ENCODE measurements at places on chromosomes 16 and 17.

GRCh38 chr17:78444392-78444791 lies 65.9 kb downstream of the PGS1 start:
- DNase-seq: no peak

DNA sequence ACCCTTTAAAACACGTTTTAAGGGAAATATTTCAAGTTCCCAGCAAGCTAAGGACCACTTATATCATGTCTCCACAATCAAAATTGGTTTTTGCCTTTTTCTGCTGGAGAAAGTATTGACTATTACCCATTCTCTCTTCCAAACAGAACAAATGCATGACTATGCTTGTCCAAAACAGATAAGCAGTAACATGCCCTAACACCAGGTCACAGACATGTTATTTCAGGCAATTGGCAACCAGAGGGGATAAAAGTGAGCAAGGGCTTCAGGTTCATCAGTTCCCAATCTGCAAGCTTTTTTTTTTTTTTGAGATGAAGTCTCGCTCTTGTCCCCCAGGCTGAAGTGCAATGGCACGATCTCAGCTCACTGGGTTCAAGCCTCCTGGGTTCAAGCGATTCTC lies 15.0 kb downstream of the SKA2 start:
- DNase-seq: no peak

DNA sequence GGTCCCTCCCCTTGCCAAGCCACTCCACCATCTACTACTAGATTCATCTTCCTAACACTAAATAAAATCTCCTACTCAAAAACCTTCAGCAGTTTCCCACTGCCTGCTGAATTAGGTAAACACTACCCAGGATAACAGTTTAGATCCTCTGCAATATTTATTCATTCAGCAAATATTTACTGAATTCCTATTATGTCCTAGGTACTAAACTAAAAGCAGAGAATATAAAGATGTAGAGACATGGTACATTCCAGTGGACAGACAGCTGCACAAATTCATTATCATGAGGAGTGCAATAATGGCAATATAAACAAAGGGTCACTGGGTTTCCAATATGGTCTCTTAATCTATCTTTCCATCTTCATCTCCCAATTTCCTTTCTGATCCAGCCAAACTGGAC lies 30.7 kb upstream of the HOXB13 start:
- DNase-seq: no peak

DNA sequence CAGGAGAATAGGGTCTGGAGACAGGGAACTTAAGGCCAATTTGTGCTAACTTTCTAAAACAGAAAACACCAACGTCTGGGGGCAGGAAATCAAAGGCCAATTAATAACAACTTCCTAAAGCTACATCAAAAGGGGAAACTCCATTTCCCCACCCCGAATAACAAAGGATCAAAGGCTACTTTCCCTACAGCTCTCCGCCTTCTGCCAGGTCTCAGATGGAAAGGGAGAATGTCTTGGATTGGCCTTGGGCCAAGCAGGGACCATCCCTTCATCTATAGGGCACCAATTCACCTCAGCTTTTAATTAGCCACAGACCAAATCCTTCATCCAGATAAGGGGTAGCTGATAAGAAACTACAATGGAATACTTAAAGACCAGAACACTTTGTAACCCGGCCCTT lies 116.9 kb upstream of the ZKSCAN2 start:
- no peak for DNase-seq

GRCh38 chr16:28910086-28911031 lies 14.7 kb downstream of the RABEP2 start:
- no peak for DNase-seq

DNA sequence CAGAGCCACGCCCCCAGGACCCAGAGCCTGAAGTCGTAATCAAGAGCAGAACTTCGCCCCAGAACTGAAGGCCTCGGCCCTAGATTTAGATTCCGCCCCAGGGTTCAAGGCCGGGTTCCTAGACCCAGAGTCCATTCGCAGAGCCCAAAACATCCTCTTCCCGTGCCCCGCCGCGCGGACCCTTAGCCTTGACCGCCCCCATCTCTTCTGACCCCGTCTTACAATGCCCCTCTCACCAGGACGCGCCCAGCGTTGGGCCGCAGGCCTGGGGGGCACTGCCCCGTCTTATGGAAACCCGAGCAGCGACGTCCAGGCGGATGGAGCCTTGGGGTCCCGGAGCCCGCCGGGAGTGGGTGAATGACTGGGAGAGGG lies 5.0 kb downstream of the CD19 start:
- no peak for DNase-seq

- no peak for DNase-seq
These were observed 38.9 kb upstream of the METTL9 start for GRCh38 chr16:21560462-21560861.

- no peak for DNase-seq
These were observed 21.5 kb upstream of the KRT19 start for GRCh38 chr17:41549596-41550039.

DNA sequence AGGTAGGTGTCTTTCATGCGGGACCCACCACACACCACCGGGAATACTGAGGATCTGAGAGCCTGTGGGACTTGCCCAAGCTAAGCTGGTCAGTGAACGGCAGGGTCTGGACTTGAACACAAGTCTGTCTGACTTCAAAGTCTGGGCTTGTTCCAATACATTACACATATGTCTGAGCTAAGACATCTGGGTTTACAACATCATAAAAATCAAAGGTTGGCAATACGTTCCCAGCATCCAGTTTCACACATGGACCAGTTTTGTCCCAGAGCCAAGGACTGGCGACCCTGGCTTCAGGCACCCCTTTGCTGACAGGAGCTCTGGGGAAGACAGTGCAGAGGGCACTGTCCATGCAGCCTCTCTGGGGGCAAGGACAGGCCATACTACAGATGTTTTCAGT lies 27.9 kb upstream of the AXIN2 start:
- DNase-seq: no peak

GRCh38 chr16:27549464-27549745 lies 308 bp downstream of the GTF3C1 start:
- DNase-seq: no peak

- DNase-seq: no peak
These were observed 105.7 kb upstream of the RCVRN start for GRCh38 chr17:10010752-10011151.

Measured in nucleus accumbens (tissue), 56 donors.